ENCODE measurements at places on chromosomes 7 and 10.

DNA sequence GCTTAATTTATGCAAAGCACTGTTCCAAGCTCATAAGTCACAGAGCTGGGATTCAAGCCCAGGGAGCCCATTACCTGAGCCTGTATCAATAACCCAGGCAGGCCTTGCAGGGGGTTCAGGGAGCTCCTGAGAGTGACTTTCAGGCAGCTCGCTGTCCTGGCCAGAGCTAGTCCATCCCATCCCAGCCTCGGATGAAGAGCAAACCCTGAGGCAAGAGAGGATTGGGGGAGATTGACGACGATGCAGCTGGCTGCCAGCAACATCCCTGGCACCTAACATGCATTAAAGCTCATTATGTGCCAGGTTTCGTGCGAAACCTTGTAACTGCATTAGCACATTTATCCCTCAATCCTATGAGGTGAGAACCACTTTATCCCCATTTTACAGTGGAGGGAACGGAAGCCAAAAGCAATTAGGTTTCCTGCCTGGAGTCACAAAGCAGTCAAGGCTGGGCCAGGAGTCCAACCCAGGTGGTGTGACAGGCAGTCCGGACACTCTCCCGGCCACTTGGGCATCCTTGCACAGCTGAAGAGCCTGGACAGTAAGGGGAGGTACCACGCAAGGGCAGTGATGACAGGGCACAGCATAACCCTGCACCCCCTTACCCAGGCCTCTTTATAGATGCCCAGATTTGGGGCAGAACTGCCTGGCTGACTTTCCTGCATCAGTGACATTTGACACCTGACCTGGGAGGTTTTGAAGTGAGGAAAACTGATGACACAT, 129.8 kb upstream of the CHST15 start:
- no peak for DNase-seq

- no peak for DNase-seq
These were observed 585.9 kb upstream of the NRP1 start for GRCh38 chr10:33920351-33920750.

GRCh38 chr7:1632916-1633785, 36.9 kb upstream of the ELFN1 start:
- no peak for DNase-seq

DNA sequence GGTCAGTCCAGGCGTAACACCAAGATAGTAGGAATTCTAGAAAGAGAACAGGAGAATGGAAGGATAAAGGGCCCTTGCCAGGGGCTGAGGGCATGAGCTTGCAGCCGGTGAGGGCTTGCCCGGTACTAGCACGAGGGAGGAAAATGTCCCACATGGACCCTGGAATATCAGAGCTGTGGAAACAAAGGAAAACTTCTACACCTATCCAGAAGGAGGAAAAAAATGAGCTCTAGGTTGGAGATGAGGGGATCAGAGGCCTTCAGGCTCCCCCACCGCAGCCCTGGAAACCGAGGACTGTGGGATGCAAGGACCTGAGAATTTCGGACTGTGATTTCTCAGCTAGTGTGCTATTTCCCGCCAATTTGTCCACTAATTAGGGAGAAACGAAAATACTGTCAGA, 22.1 kb downstream of the RAMP3 start:
- no peak for DNase-seq

DNA sequence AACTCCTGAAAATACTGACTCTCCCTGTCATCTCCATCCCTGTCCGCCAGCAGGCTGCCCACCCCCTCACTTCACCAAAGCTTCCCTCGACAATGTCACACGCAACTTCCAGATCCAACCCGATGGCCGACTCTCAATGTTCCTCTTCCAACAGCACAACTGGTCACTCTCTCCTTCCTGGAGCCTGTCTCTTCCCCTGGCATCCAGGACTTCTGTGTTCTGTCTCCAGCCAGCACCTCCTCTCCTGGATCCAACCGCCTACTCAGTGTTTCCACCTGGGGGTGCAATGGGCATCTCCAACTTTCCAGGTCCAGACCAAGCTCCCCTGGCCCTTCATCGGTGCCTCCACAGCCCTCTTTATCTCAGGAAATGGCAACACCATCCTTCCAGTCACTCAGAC, 8.6 kb downstream of the CPA5 start:
- DNase-seq, result no peak

DNA sequence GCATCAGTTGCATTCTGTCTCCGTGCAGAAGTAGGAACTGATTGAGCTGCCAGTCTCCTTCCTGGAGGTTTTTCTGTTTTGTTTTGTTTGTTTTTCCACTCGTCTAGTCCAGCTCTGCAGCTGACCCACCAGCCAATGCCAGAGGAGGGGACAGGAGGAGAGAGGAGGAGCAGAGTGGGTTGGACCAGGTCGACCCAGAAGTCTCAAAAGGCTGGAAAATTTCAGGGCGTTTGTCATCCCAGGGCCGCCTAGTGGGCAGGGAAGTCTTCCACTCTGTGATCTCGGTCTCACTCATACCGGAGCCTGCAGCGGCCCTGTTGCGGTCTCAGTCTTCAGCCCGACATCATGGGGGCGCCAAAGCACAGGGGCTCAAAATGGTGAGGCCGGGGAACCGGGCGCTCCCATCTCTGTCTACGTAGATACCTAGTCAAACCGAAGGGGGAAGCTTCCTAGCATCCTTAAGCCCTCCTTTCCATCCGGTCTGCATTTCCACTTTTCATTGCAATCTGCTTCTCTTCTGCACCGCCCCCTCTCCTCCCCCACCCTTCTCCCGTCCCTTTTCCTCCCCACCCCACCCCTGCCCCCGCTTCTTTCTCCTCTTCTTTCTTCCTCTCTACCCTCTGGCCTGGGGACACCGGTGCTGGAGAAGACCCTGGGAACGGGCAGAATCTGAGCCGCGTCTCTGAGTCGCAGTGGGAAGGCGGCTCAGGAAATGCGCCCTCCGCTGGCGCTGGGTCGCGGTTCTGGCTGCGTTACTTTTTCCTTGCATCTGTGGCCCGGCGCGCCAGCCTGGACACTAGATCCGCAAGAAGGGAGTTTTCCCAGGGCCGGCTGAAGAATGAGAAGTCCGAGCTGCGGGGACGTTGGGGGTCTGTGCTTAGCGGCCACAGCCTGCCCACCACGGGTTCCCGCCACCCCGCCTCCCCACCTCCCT, 16.2 kb upstream of the PAX2 start:
- DNase-seq, result no peak

DNA sequence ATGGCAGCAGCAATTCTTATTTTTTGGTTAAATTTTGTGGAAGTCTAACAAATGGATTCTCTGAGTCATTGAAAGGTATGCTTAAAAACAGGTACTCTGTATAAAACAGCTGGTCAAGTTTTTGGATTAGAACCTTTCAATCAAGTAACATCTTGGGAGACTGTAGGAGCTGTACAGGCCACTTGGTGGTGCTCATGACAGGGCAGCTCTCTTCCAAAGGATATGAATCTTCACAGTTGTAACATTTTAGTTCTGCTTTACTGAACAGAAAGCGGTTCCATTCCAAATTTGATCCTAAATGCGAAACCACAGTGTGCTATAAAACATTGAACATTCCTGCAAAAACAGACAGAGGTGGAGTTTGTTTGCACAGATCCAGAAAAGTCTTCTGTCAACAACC, 44.5 kb upstream of the AGR3 start:
- no peak for DNase-seq

DNA sequence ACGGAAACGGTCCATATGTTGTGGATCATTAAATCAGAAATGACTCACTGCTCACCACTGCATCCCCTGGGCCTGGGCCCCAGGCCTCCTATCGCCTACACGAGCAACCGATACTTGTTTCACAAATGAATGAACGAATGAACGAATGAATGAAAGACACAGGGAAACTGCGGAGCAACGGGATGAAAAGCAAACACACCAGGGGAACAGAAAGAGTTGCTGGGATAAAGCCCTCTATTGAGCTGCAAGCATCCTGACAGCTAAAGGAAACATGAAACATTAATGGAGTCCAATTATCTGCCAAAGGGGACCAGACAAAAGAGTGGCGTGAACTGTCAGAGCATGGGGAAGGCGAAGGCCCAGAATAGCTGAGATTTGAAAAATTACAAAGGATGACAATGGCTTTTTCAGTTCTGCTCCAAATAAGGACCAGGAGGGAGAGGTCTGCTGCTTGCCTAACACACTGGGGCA, 92.1 kb downstream of the GRB10 start:
- DNase-seq, result no peak

DNA sequence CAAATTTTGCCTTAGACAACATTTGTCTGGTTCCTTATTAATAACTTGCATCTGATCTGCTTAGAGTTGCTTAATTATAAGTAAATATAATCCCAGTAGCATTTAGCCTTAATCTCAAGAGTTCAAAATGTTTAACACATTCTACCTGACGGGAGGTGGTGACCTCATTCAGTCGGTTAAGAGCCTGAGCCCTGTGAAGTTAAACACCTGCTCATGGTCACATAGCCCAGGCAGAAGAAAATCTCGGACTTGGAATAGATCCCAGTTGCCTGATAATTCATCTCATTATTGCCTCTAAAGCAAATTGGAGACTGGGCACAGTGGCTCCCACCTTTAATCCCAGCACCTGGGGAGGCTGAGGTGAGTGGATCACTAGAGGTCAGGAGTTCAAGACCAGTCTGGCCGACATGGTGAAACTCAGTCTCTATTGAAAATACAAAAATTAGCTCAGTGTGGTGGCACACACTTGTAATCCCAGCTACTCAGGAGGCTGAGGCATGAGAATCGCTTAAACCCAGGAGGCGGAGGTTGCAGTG, 18.6 kb upstream of the ASCC1 start:
- DNase-seq, result no peak

DNA sequence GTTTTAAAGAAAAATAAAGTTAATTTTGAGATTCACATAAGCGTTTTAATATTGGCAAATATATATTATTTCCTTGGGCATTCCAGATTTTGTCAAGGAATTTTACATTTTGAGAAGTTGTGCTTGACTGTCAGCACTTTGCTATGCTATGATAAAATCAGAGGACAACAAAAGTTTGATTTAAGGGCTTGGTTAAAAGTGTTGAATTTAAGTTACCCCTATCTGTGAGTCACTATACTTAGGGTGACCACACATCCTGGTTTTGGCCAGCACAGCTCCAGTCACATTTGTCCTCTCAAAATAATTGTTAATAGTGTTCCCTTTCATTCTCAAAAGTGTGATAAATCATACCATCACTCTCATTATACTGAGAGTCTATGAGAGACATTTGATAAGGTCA, 34.2 kb upstream of the ANK3 start:
- no peak for DNase-seq

- DNase-seq, result no peak
These were observed 11.5 kb upstream of the MALSU1 start for GRCh38 chr7:23287612-23288011.

- no peak for DNase-seq
These were observed 6.5 kb upstream of the NANOS1 start for GRCh38 chr10:119022846-119023552.

GRCh38 chr7:55423277-55423711, 58.2 kb downstream of the LANCL2 start:
- DNase-seq, result no peak

DNA sequence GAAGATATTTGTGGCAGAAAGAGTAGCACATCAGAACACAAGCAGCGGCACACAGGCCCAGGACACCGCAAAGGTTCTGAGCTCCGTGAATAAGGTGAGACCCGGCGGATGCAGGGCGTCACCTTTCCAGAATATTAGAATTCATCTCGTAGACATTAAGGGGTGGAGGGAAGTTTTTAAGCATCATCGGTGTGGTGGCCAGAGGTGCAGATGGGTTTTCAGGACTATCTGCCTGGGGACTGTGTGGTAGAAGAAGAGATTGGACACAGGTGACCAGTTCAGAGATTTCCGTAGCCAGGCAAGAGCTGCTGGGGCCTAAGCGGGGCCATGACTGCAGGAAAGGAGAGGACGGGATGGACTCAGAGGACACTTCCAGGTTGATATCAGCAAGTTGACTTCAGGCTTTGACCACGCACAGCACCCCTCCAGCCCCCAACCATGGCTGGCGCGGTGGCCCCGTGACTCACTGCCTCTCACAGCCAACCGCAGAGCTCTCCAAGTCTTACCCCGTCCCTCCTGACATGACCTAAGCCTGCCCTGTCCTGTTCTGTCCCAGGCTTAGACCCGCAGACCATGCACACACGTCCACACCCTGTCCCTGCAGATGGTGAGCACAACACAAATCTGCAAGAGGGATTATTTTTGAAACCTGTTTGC, 97.2 kb downstream of the OAT start:
- no peak for DNase-seq

DNA sequence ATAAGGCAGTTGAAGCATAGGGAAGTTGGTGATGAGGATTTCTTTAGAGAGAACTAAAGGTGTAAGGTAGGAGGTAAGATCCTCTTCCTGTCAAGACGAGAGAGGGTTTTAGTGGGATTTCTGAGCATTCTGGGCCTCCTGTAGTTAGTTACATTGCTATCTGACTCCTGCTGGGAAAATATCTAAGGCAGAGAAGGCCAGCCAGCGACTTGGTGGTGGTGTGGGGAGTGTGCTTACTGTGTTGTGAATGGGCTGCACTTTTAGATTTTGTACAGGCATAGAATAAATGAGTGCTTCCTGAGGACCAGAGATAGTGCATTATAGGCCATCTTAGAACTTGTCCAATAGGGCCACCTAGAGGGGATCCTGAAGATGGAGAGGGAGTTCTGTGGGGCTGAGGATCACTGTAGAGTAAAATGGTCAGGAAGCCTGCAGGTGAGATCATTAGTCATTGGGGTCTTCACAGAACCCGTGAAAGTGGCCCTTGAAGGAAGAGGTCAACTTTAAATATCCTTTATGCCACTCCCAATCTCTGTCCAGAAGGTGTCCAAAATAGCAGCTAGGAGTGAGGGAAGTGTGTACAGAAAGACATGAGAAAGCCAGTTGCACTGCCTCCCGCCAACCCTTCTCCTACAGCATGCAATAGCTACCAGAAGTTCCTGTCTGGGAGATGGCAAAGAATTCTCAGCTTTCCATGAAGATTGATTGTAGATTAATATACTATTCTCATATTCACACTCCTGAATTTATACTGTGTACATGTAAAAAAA, 266.6 kb downstream of the POLR1F start:
- no peak for DNase-seq

DNA sequence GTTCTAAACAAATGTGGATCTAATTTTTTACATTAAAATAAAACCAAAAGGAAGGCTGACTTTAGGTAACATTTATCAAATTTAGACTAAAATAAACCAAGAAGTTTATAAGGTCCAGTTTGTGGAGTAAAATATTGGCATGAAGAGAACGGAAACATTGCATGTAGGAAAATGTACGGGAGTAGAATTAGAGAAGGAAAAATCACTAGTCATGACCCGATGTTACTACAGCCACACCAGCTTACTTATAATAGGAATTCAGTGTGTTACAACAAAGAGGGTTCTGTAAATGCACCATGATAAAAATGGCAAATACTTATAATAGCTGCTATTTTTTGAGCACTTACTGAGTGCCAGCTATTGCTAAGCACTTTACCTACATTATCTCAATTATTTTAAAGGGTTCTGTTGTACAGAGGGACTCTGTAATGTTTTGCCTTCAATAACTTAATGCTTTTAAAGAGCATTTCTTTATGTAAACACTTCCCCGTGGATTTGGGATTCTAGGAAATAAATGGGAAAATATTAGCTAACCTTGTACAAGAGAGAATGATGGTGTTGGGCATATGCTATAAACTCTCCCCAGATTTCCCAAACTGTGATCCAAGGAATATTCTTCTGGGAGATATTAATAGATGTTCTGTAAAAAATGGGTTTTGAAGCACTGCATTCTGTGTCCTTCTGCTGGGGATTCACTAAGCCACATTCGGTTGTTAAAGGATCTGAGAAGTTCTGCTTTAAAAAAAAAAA, 296.7 kb downstream of the BBS9 start:
- DNase-seq, result no peak

- DNase-seq, result no peak
These were observed 143.0 kb upstream of the HDAC9 start for GRCh38 chr7:18352339-18353255.

- no peak for DNase-seq
These were observed 194.4 kb upstream of the IMMP2L start for GRCh38 chr7:111756687-111757178.

Measured in stimulated activated CD8-positive, alpha-beta memory T cell treated with anti-CD3 and anti-CD28 coated beads, Interleukin-15, amount 100 ng/mL, for 48 hours (primary cell).